ENCODE measurements at places on chromosomes 11 and 22.

GRCh38 chr22:39560127-39560526, 10.4 kb upstream of the CACNA1I start:
- no peak for DNase-seq

- DNase-seq = no peak
Measured at GRCh38 chr11:73894725-73895335, 18.0 kb downstream of the PAAF1 start.

- no peak for DNase-seq
Measured at GRCh38 chr22:35892192-35892591, 136.4 kb downstream of the RBFOX2 start.

DNA sequence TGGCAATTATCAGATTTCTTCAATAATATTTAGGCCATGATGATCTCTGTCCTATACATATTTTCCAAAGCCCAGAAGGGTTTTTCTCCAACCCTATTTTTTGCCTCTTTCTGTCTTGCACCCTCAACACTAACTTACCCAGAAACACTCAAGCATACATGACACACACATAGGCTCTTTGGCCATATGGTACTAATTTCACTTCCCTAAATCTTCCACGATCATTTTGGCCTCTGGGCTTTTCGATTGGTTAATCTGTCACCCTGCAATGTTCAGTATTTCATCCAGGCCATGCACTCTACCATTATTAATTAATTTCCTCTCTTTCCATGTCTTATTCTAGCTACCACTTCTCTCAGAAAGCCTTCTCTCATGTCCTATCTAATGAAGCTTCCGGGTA, 59.8 kb downstream of the LUZP2 start:
- DNase-seq = no peak

GRCh38 chr11:58575377-58576020, at the start of gene LPXN:
Gene LPXN (minus strand): TSS chr11:58575856. CDS start chr11:58575772, 84 bp downstream.
- DNase-seq = peak; percentile 47

DNA sequence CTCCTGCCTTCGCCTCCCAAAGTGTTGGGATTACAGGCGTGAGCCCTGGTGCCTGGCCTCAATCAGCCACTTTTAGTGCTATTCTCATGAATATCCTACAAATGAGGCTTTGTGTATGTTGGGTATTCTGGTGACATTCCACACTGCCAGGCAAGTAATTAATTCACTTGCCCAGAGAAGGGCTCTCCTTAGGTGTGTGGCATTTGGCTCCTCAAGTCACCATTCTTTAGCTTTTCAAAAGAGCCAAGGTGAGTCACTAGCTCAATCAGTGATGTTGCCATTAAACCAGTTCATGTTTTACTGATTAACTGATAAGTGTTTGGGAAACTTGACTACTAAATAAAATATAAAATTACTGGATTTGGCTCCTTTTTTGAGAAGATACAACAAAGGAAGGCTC, 52.2 kb downstream of the SLC25A17 start:
- no peak for DNase-seq

- no peak for DNase-seq
Measured at GRCh38 chr11:68351450-68352275, 39.3 kb downstream of the LRP5 start.

GRCh38 chr11:12882670-12883069, 126.4 kb upstream of the RASSF10 start:
- no peak for DNase-seq

DNA sequence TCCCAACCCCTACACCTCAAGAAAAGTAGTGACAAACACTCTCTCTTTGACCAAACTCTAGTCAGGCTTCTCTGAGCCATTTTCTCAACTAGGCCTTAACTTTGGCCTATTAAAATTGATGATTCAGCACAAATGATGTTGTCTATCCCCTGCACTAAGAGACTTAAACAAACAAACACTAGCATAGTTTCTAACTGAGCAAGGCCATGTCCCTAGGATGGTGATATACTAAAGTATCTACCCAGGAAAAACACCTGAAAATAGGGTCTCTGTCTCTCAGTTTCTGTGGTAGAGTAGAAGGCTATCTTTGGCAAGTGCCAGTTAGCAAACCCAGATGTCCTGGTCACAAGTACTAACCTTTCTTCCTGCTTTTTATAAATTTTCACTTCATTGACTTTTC, 219.7 kb upstream of the ANO3 start:
- no peak for DNase-seq

GRCh38 chr11:64803846-64804345, 882 bp upstream of the MAP4K2 start:
- DNase-seq = no peak

DNA sequence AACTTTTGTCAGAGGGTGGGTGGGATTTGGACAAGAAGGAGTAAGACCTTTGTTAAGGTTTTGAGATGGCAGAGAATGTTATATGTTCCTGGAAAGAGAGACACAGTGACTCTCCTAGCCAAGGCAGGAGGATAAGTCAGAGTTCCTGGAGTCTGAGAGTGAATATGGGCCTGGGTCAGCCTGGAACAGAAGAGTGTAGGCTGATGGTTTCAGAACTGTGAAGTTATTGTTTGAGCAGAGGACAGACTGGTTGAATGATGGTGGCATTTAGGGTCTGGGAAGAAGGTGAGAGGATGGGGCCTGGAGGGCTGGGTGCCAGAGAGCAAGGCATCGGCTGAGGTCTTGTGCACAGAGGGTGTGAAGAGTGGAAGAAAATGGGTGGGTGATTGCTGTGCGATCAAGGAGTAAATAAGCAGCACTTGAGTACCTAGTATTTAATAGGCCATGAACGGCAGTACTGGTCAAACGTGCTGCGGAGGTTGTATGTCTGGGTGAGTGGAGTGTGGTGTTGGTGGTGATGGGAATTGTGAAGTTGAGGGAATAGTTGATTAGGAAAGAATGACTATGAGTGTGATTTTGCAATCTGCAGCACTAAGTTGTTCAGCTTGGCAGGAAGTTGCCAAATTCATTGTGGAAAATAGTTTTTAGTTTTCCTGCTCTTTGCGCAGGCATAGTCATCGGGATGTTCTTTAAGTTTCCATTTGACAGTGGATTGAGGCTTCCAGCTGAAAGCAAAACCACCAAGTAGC, 1.8 kb downstream of the PANX1 start:
- no peak for DNase-seq

- DNase-seq = no peak
Measured at GRCh38 chr11:75264971-75265370, 24.4 kb downstream of the TPBGL start.

DNA sequence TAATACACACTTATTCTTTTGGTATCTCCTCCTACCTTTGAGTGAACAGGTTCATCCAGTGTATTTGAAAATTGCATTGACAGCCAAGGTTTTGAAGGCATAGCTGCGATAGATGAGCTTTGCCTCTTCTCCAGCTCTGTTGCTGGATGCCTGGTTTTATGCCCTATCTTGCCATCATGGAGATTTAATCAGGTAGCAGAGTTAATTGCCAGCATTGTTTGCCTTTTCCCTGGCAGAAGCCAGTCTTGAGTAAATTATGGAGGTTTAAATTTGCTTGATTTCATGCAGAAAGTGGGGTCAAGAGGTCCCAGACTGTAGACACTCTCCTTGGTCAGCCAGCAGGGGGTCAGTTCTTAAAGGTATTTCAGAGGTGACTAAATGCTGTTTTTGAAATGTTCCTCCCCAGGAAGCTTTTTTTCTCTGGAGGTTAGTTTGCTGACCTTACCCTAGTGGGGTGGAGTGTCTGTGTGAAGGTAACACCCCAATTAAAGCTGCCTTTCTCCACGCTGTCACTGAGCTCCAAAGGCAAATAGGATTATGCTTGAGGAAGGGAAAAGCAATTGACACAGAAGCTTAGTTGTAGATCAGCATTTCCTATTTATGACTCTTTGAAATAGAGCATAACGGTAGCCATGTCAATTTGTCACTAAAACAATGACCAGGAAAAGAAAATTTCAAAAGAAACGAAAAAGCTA, 96.0 kb downstream of the EXT2 start:
- DNase-seq = no peak

GRCh38 chr11:118870396-118871343, 13.0 kb upstream of the CXCR5 start:
- DNase-seq = no peak

DNA sequence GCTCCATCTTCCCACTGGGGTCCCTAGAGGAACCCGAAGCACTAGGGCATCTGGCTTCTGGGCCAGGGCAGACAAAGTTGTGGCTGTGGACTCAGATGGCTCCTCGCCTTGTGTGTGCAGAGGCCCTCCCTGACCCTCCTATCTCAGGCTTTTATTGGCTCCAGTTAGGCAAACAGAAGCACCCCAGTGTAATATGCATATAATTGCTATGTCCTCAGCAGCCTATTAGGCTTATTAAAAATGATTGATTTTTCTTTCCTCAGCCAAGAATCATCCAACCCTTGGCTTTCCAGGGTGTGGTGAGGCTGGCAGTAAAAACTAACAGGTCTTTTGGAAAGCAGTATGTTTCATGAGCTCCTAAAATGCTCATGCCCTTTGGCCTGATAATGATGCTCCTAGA, 22.3 kb downstream of the UPB1 start:
- DNase-seq = no peak

DNA sequence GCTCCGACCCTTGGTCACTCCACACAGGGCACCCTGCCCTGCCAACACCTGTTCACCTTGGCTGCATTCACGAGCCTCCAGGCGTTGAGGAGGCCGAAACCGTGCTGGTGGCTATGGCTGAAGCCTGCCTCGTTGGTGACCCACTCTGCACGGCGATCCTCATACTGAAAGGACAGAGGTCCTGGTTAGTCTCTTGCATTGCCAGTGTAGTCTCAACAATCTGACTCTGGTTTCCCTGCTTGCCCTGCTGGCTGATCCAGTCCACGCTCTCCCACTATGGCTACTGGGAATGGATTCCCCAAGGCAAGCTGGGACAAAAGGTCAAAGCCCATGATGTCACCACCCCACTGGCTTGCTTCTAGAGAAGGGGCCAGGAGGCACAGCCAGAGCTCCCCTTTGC, 12.9 kb downstream of the PCSK7 start:
- no peak for DNase-seq

- no peak for DNase-seq
Measured at GRCh38 chr11:122179961-122180834, 64.2 kb upstream of the BLID start.

DNA sequence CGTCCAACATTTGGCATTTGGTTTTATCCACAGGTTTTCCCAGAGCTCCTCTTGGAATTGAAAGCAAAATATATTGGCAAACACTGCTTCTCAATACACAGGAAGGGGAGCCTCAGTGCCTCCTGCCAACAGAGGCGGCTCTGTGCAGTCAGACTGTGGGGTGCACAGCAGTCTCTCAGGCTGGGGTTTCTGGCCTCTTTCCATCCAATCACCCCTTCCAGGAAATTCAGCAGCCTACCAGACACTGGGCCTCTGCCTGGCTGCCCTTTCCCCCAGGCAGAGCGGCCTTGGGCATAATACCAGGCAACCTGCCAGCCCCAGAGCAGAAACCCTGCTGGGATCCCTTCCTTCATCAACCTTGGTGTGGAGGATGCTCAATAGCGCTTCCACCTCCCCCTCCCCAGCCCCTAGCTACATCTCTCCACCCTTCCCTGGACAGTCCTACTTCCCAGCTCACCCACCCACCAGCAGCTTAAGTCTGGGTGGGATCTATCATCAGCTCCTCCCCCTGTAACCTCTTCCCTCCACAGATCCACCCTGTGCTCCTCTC, 17.8 kb upstream of the RAPSN start:
- DNase-seq = no peak

- no peak for DNase-seq
Measured at GRCh38 chr22:23534851-23535717, 45.0 kb downstream of the IGLL1 start.

- no peak for DNase-seq
Measured at GRCh38 chr22:30211124-30211820, 35.3 kb downstream of the LIF start.

- DNase-seq = no peak
Measured at GRCh38 chr22:22527312-22527711, 7.2 kb upstream of the ZNF280A start.

DNA sequence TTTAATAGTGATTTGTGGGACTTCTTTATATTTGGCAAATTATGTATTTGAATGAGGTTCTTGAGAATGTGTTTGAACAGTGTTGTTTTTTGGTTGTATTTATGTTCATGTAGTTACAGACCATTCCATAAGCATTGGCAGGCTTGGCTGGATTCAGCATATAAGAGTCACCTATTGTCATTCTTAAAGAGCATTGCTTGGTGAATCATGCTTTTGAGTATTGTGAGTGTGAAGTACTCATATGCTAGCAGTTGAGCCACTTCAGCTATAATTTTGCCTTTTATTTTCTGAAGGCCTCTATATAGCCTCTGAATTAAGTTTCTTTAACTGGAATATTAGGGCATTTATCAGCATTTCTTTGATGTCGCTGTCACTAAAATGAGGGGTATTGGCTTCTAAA, 110.0 kb upstream of the GAL start:
- no peak for DNase-seq

- no peak for DNase-seq
Measured at GRCh38 chr11:66546966-66547661, 411 bp downstream of the ACTN3 start.

GRCh38 chr11:10295064-10295901, 1.3 kb upstream of the SBF2 start:
- no peak for DNase-seq

- peak; percentile 43 for DNase-seq
Measured at GRCh38 chr11:62444236-62444833, 25.5 kb downstream of the SCGB1A1 start.

DNA sequence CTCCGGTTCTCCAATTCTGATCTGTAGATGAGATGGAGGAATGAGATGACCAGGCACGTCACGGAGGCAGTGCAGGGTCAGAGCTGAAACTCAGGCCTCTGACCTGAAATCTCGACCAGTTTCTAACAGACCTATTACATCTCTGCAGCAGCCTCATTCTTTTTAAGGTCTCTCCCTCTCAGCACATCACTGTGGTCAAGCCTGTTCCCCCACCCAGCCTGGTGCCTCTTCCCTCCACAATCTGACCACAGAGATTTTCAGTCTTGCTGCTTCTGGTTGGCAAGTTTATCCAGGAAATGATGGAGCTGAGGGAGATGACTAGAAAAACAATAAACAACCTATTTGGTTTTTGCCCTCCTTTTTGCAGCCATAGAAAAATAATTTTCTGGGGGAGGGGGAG, 9.5 kb downstream of the GRAMD1B start:
- no peak for DNase-seq

GRCh38 chr11:728901-729491, 18.3 kb upstream of the TALDO1 start:
- no peak for DNase-seq

- no peak for DNase-seq
Measured at GRCh38 chr22:32646476-32646875, 155.0 kb upstream of the TIMP3 start.

- no peak for DNase-seq
Measured at GRCh38 chr11:70305501-70305900, 35.0 kb downstream of the PPFIA1 start.
